ELR (cell line): ENCODE measurements at places on chromosomes 1 and 21.
A peak's percentile ranks its signal among the peaks of the same experiment; 100 is the strongest.

- no peak for DNase-seq
Measured at GRCh38 chr1:114315631-114316030, 162.0 kb upstream of the SYT6 start.

- DNase-seq = no peak
Measured at GRCh38 chr1:236000781-236001180, 64.1 kb downstream of the NID1 start.

- DNase-seq = no peak
Measured at GRCh38 chr21:43374228-43374885, 52.6 kb downstream of the SIK1 start.

DNA sequence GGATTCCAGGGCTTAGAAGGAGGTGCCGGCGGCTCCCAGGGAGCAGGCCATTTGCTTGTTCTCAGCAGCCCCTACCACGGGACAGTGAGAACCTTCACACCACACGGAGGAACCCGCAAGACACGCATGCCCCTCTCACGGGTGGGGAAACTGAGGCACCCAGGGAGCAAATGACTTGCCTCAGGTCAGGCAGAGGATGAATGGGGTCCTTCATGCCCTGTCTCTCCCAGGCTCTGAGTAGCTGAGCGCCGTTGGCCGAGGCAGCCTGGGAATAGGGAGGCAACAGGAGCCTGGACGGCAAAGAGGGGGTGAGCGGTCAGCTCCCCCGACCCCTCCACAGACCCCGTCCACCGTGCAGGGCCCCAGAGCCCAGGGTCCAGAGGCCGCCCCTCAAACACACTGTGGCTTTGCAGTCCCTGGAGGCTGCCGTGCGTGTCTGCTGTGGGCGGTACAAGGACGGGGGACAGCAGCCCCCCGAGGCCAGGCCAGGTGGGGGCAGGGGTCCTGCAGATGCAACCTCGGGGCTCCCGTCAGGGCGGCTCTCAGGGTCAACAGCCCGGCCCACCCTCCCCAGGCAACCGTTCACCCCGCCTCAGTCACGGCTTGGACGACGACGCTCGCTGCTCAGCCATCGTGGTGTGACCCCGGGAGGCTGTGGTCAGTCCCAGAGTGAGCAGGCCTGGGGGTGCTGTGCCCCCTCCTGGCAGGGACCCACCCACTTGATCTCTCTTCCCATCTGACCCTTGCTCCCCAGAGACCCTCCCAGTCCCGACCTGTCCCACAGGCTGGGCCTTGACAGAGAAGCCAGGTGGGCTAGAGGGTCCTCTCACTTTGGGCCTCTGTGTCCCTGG lies 15.8 kb upstream of the COL6A2 start:
- no peak for DNase-seq

- no peak for DNase-seq
Measured at GRCh38 chr1:243526180-243526579, 270.3 kb downstream of the SDCCAG8 start.

DNA sequence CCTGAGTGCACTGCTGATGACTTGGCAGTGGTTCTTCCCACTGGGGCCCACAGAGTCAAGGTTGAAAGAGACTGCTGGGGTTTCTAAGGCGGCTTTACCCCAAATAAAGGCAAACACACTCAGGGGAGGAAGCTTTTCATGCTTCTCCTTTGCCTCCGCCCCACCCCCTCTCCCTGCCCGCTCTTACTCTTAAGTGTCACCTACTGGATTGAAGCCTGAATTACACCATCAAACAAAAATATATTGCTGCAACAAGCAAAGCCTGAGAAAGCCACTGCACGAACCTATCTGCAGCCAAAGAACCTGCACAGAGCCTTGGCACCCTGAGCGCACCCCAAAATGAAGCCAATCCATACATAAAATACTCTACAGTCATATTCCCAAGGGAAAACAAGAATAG lies 63.1 kb downstream of the PTGFR start:
- peak; percentile 46 for DNase-seq

DNA sequence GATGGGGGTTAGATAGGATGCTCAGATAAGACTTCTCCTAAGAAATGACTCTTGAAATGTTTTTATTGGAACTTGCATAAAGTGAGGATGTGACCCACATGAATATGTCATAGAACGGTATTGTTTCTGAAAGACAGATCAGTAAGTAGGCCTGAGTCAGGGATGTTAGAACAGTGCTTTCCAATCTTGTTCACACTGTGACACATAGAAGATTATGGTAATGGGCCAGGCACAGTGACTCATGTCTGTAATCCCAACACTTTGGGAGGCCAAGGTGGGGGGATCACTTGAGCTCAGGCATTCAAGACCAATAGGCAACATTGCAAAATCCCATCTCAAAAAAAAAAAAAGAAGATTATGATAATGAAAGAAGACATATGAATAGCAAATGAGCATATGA lies 32.9 kb downstream of the FMO4 start:
- peak; percentile 2 for DNase-seq

DNA sequence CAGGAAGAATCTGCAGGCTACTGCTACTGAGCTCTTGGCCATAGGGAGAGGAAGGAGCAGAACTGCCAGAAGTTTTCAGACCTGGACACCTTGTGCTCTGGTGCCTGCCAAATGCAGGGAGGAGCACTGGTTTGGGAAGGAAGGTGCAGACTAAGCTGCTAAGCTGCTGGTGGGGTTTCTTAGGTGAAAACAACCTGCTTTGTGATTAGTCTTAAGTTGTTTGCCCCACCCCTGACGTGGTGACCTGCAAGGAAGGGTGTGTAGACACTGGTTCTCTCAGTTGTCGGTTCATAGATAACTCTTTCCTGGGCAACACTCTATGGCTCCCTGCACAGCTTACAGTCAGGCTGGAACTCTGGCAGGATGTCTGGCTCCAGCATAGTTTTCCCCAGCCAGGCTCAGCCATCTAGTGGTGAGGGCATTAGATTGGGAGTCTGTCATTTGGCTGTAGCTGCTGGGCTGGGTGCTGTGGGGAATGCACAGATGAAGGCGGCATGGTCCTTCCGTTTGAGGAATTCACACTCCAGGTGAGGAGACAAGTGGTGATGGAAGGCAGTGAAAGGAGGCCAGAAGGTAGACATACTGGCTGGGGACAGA lies 10.3 kb upstream of the S100A10 start:
- no peak for DNase-seq

DNA sequence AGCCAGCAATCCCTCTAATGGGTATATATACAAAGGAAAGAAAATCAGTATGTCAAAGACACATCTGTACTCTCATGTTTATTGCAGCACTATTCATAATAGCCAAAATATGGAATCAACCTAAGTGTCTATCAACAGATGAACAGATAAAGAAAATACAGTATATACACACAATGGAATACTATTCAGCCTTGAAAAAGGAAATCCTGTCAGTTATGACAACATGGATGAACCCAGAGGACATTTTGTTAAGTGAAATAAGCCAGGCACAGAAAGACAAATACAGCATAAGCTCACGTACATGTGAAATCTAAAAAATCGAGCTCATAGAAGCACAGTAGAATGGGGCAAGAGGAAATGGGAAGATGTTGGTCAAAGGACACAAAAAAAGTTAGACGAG lies 69.1 kb downstream of the WARS2 start:
- no peak for DNase-seq

DNA sequence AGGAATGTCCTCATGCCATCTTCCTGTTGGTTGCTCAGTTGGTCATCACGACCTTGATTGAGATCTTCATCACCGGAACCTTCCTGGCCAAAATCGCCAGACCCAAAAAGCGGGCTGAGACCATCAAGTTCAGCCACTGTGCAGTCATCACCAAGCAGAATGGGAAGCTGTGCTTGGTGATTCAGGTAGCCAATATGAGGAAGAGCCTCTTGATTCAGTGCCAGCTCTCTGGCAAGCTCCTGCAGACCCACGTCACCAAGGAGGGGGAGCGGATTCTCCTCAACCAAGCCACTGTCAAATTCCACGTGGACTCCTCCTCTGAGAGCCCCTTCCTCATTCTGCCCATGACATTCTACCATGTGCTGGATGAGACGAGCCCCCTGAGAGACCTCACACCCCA lies 42.9 kb downstream of the KCNJ15 start:
- no peak for DNase-seq

DNA sequence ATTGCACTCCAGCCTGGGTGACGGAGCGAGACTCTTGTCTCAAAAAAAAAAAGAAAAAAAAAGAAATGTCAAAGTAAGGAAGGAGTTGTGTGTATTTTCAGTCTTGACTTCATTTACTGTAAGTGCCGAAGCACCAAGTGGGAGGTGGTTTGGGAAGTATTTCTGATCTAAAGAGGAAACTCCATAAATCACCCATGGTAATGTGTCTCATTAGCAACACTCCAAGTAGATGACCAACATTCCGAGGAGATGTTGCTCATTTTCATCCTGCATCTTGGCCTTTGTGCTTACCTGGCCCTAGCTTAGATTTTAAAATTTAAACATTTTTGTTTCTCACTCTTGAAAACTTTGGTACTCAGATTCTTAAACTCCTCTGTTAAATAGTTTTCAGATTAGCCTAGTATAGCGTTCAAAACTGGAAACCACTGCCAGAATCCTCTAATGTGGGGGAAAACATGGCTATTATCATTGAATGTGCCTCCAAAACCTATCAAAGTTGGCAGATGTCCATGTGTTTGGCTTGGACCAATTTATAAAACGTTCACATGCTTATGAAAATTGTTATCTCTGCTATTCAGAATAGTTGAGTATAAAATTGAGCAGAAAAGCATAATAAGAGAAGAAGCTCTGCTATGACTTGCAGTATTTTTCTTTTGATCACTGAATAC lies 110.4 kb downstream of the NFIA start:
- DNase-seq = no peak

GRCh38 chr1:152599934-152600333 lies at the start of gene LCE3C:
TSS of gene LCE3C (plus strand) at chr1:152600234. CDS start at chr1:152600732, 498 bp downstream.
- no peak for DNase-seq

DNA sequence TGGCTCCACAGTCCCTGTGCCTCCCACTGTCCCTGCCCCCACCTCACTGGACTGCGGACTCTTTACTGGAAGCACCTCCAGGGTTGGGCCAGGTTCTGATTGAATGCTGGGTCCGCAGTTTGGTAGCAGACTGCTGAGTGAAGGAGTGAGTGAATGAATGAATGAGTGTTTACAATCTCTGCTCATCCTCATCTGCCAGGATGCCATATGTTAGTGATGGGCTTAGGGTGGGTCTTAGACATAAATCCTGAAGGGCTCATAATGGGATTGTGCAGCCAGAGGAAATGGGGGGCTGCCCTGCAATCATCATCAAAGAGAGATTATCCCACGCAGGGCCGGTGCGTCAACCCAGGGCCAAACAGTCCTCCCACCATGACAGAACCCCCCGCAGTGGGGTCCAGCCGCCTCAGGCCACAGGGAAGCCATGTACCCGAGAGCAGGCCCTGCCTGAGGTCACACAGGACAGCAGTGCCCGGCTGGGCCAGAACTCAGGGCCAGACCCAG lies 26.1 kb downstream of the SLC1A7 start:
- no peak for DNase-seq

DNA sequence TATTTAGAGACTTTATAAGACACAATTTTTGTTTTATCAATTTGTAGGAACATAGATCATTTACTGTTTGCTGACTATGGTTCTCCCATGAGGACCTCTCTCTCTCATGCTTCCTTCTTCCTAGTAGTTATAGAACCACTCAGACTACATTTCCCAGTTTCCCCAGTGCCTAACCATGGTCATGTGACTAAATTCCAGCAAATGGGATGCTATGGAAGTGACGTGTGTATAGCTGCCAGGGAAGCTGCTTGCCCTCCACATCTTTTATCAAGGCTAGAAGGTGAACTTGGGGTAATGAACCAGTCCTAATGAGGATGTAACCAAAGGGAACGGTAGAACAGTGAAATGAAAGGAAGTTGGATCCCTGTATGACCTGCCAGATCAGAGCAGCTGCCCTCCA lies 184.0 kb downstream of the MIS18A start:
- DNase-seq = peak; percentile 26

DNA sequence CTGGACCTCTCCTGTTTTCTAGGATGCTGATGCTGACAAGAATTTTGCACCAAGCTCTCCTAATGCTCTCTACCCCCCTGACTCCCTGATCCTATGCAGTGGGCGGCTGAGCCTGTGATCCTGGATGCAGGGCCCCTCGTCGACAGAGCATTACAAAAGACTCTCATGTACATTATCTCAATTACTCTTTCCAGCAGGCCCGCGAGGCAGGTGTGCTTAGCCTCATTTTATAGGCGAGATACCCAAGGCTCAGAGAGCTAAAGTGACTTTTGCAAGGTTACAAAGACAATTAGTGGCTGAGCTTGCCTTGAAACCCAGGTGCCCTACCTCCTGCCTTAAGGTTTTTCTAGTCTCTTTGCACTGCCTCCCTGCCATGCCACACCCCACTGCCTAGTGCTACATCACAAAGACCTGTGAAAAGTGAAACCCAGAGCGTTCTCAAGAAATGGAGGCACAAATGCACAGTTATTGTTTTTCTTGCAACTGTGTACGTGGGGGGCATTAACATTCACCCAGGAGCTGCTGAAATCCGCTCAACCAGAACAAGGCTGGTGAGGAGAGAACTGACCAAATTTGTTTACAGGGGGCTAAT lies 10.0 kb upstream of the C8A start:
- DNase-seq = no peak

- DNase-seq = no peak
Measured at GRCh38 chr1:34683616-34684015, 71.2 kb upstream of the GJB5 start.

GRCh38 chr1:169867012-169867675 lies 26.6 kb downstream of the SCYL3 start:
- DNase-seq = no peak

GRCh38 chr1:44707112-44707881 lies 23.7 kb downstream of the RNU5D-1 start:
- DNase-seq = peak; percentile 97

GRCh38 chr1:14659913-14660312 lies 61.4 kb downstream of the KAZN start:
- no peak for DNase-seq

DNA sequence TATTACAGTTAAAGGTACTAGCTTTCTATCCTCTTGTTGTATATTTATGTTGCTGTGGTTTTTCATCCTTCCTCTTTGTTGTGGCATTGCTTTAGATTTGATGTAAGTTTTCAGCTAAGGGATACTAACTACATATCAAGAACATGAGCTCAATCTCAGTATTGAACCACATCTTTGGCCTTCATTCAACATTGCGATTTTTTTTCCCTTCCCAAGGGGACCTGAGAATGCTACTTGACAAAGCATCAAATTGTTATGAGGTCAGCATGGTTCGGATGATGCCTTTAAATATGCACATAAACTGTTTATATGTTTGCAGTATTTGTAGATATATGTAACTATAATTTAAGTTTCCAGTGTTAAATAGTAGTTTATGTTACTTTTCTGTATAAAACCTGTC lies 31.7 kb upstream of the GPR88 start:
- no peak for DNase-seq

DNA sequence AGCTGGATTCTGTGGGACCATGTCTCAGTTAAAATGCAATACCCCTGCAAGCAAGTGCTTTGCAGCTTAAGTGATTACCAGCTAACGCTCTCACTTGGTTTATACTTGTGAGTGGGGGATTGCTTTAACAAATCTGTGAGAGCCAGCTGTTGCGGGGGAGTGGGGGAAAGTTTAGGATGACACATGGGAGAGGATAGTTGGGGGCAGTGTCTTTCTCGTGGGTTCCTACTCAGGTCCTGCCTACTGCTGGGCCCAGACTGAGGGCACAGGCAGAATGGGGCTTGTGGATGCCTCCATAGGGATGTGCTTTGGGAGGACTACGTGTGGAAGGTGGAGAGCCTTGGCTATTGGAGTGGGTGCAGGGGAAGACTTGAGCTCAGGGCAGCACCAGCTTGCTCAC lies 60.1 kb downstream of the ELK4 start:
- no peak for DNase-seq

- DNase-seq = peak; percentile 68
Measured at GRCh38 chr1:11138952-11139351, 39.3 kb upstream of the EXOSC10 start.

- no peak for DNase-seq
Measured at GRCh38 chr1:96804648-96805047, 83.1 kb downstream of the PTBP2 start.
